Spleen (tissue), 13 donors: ENCODE measurements at places on chromosomes 1 and 21. TPM values are rescaled to one million over a fixed set of nuclear protein-coding genes. Genes with fewer than 3 reads are reported as not detected.

The RORC gene
- 2.4 TPM for total RNA-seq

DNA sequence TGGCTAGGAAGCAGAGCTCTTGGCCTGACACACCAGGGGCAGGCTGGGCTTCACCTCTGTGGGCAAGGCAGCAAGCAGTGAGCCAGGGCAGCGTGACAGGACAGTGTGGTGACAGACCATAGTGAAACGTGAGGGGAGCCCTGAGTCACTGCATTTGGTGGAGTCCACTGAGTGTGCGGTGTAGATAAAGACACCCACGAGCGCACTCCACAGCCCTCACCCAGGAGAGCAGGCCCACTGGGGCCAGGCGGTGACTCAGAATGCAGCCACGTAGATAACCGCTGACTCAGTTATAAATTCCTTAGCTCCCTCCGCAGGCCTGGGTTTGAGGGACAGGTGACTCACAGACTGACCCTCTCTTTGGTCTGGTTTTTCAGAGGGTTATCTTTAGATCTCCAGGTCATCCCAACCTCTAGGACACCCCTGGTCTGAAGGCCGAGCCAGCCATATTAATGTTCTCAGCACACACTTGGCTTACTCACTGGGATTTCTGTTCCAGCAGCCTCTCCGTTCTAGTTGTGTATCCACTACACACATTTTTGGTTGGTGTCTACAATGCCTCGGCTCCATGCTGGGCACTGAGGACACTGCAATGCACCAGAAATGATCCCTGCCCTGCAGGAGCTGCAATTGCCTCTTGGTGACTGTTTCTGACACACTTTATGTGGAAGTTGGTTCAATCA lies 90.2 kb upstream of the TSPAN2 start:
- H3K4me3 ChIP-seq: no peak overlapping the region
- no peaks in the 10 kb centered on the region for H3K36me3 ChIP-seq
- no peak for DNase-seq
- H3K4me1 ChIP-seq: no peaks in the 10 kb centered on the region

The NCAM2 gene
- 1.1 TPM for total RNA-seq

- peaks cover 43% of the 10 kb centered on the region for H3K27me3 ChIP-seq
- H3K27ac ChIP-seq: no peak overlapping the region
- no peak overlapping the region for H3K4me3 ChIP-seq
- no peak for DNase-seq
- no peaks in the 10 kb centered on the region for H3K4me1 ChIP-seq
Observed at GRCh38 chr21:36717976-36718375, 19.1 kb downstream of the SIM2 start.

DNA sequence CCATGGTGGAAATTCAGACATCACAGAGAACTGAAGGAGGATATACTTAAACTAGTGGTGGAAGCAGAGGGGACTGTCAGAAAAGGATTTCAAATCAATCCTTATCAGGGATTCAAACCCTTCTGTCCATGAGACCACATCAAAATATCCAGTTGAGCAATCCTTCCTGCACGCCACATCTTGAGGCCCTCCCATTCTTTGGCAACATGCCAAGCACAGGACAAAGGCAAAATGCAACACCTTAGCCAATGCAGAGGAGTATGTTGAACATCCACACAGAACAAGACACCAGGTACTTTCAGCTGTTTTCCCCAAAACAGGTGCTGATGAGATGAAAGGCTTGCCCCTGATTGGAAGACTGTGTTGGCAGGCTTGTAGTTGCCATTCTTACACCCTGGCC lies 81.8 kb upstream of the PLXNA2 start:
- H3K4me3 ChIP-seq: no peak overlapping the region
- H3K27ac ChIP-seq: no peak overlapping the region
- no peaks in the 10 kb centered on the region for H3K4me1 ChIP-seq
- DNase-seq: no peak

GRCh38 chr21:38297194-38297631 lies 40.4 kb downstream of the KCNJ15 start:
- no peak overlapping the region for H3K4me3 ChIP-seq
- H3K36me3 ChIP-seq: no peaks in the 10 kb centered on the region
- peak overlapping the region; percentile 78 for H3K27ac ChIP-seq
- peaks cover 35% of the 10 kb centered on the region for H3K4me1 ChIP-seq
- H3K27me3 ChIP-seq: no peaks in the 10 kb centered on the region
- DNase-seq: no peak

GRCh38 chr1:156912861-156913808 lies 7.3 kb upstream of the LRRC71 start:
- no peak overlapping the region for H3K4me3 ChIP-seq
- peaks cover 9% of the 10 kb centered on the region for H3K36me3 ChIP-seq
- H3K27ac ChIP-seq: no peak overlapping the region
- H3K27me3 ChIP-seq: no peaks in the 10 kb centered on the region
- H3K4me1 ChIP-seq: peaks cover 4% of the 10 kb centered on the region
- DNase-seq: no peak
